ENCODE measurements at places on chromosomes 3 and 15.
A peak's percentile ranks its signal among the peaks of the same experiment; 100 is the strongest.

DNA sequence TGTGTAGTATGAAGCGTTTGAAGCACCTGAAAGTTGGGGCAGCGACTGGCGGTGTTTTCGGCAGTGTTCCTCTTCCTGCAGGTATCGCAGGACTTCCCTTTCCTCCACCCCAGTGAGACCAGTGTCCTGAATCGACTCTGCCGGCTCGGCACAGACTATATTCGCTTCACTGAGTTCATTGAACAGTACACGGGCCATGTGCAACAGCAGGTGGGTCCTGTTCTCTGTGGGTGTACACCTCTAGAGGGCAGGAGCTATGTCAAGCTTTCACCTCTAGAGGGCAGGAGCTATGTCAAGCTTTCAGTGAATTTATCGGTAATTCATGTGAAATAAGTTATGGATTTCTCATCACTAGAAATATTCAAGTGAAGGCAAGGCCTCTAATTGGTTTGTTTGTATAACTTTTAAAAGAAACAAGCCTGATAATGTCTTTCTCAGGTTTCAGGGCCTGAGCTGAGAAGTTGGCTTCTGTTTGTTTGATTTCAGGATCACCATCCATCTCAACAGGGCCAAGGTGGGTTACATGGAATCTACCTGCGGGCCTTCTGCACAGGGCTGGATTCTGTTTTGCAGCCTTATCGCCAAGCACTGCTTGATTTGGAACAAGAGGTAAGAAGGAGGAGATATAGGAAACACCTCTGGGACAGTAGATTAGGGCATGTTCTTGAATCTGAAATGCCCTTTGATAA, 5.3 kb downstream of the TUBGCP4 start:
- DNase-seq, result peak; percentile 55

- DNase-seq, result no peak
These were observed 20.0 kb downstream of the SLC35G2 start for GRCh38 chr3:136838641-136839555.

DNA sequence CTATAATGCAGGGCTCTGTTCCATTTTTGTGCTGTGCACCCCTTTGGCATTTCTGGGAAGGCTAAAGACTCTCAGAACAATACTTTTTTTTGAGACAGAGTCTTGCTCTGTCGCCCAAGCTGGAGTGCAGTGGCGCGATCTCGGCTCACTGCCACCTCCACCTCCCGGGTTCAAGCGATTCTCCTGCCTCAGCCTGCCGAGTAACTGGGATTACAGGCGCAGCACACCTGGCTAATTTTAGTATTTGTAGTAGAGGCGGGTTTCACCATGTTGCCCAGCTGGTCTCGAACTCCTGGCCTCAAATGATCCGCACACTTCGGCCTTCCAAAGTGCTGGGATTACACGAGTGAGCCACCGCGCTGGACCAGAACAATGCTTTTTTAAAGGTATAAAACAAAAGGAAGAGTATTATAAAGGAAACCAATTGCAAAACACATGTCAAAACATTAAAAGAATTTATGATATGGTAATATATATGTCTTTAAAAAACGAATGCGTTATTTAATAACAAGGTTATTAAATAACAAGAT, 999 bp downstream of the SQOR start:
- no peak for DNase-seq

DNA sequence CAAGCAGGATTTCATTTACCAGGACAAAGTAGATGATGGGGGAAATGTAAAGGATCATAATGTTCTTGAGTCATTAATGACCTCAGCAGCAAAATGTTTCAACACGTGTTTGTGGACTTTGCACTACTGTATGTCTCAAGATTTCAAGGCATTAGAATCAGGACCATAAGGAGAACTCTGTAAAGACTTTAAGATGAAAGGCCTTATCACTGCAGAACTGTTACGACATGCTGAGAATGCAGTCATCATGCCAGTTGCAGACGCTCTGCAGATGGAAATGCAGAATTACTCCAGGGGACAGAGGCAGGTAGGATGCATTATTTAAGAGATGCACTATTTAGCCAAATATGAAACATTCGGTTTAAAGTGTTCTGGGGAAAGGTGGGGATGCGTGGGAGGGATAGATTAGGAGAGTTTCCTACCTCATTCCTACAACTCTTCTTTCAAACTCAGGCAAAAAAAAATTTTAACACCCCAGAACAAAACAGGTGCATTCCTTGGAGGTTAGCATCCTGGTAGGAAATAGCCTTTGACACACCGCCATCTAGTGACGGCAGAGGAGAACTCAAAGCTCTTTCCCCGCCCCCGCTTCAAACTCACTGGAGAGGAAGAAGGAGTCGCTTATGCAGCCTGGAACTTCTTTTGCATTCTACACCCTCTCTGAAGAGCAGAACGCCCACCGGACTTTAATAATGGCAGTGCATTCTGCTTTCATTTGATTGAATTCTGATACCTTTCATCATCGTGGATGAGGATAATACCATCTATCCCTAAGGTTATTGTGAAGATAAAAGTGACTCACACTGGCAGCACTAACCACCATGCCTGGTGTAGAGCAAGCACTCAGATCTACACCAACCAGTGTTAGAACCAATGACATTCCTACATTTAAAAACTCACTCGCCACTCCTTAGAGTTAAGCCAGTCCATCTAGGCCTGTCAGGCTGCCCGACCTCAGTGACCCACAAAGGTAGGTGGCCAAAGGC, 43.1 kb upstream of the TOPAZ1 start:
- peak; percentile 74 for DNase-seq

DNA sequence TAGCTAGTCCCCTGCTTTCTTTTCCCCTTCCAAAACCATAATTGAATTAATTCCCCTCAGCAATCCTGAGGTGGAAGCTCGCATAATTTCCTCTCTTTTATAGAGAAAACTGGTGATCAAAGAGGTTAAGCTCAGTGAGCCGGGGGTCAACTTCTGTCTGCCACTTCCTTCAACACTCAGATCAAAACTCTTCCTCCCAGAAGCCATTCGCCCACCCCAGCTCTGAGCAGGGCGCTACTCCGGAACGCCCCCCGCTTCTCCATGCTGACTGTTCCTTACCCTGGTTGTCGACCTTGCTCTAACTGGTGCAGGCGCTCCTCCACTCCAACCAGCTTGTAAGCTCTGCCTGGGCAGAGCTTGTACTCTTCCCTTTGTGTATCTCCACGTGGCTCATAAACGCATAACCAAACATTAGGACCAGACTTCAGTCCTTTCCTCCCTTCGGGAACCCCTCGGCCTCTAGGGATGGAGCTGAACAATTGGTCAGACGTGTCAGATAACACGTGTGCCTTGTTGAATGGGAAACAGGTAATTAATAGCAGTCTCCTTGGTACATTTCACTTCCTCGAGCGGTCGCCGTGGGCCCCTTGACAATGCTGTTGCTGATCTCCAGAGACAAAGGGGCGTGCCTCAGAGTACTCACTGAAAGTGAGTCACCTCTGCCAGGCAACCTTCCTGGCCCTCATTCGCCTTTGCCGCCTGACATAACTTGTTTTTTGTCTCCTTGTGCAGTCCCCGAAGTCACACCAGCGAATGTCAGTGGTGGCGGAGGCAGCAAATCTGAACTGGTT, 71.8 kb downstream of the IL5RA start:
- DNase-seq, result no peak

DNA sequence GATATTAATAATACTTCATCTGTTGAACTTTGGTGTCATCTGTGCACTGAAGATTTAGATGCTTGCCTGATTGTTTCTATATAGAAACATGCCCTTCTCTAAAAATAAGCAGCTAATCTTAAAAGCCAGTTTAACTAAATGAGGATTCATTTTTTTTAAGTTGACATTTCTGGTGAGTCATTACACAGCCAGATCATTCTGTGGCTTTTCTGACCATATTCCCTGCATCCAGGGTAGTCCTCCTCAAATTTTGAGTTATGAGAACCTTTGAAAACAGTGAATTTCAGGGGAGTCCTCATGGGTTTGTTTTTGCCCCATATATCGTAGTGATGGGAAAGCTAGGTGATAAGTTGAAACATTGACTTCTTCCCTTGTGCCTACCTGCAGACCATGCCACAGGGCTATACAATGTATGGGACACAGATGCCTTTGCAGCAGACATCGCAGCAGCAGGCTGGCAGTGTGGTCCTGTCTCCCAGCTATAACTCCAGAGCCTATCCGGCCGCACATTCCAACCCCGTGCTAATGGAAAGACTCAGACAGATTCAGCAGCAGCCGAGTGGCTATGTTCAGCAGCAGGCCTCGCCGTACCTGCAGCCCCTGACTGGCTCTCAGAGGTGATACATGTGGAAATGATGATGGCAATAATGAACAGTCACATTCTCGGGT, 26.5 kb upstream of the P2RY12 start:
- no peak for DNase-seq

DNA sequence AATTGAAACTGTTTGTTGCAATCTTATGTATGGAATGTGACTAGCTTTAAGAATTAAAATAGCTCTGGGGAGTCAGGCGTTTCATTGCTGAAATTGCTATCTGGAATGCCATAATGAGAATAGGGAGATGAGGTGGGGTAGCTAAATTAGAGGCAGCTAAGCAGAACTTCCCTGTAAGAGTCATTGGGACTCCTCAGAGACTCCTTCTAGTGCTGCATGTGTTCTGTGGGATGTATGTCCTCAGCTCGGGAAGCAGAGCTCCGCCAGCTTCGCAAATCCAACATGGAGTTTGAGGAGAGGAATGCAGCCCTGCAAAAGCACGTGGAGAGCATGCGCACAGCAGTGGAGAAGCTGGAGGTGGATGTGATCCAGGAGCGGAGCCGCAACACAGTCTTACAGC, 57.4 kb downstream of the HMG20A start:
- DNase-seq, result no peak

- no peak for DNase-seq
These were observed 82.8 kb upstream of the FXR1 start for GRCh38 chr3:180829409-180830405.

DNA sequence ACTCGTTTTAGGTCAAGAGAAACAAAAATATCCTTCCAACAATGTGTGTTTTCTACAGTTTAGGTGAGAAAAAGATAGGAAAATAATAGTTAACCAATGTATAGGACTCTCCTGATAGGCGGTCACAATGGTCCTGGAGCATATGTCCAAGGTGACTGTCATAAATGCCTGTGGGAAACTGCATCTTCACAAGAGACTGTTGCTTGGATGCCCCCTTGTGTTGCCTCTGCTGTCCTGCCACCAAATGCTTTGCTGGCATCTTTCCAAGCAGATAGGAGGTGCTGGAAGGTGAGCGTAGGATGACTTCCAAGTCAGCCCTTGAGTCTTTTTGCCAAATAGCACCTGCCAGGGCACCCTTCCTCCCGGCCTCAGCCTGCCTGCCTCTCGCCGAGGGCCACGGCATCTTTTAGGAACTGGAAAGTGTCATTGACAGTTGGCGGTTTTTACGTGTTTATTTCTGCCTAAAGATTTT, 24.1 kb upstream of the SACM1L start:
- DNase-seq, result peak; percentile 38

- no peak for DNase-seq
These were observed 26.5 kb upstream of the GYG1 start for GRCh38 chr3:148964809-148965208.

GRCh38 chr3:186152361-186152798, 43.5 kb upstream of the ETV5 start:
- no peak for DNase-seq

DNA sequence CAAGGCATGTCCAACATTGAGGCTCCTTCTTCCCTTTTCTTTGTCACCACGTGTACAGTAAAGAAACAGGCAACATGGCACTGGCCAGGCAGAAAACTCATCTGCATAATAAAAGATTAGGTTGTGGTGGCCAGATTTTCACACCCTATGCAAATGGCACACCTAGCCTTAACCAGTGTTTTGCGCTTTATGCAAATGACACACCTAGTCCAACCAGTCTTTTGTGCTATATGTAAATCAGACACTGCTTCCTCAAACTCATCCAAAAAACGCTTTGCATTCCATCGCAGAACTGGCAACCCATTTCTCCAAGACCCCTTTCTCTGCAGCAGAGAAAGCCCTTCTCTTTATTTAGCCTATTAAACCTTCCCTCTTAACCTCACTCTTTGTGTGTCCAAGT, 109.1 kb downstream of the ZNF385D start:
- DNase-seq, result no peak

- DNase-seq, result no peak
These were observed 61.0 kb downstream of the CHD2 start for GRCh38 chr15:92960996-92961681.

- DNase-seq, result no peak
These were observed 45.3 kb downstream of the ALDH1L1 start for GRCh38 chr3:126135071-126135405.

DNA sequence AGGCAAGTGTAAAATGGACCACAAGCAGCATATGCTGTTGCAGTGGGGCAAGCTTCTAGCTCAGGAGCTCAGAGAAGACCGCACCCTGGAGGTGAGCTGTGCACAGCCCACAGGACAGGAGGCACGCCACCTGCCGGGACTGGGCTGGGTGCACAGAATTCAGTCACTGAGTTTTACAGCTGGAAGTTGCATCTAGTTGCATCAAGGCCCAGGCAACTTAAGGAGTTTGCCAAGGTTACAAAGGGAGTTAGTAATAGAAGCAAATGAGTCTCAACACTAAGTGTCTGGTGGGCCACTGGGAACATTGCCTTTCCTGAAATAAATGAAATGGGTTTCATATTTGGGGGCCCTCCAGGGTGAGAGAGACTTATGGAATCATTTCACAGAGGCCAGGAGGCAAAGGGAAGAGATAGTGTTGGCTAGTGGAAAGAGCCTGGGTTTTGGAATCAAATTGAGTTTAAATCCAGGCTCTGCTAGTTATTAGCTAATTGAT, 36.0 kb upstream of the TIMP4 start:
- peak; percentile 63 for DNase-seq

DNA sequence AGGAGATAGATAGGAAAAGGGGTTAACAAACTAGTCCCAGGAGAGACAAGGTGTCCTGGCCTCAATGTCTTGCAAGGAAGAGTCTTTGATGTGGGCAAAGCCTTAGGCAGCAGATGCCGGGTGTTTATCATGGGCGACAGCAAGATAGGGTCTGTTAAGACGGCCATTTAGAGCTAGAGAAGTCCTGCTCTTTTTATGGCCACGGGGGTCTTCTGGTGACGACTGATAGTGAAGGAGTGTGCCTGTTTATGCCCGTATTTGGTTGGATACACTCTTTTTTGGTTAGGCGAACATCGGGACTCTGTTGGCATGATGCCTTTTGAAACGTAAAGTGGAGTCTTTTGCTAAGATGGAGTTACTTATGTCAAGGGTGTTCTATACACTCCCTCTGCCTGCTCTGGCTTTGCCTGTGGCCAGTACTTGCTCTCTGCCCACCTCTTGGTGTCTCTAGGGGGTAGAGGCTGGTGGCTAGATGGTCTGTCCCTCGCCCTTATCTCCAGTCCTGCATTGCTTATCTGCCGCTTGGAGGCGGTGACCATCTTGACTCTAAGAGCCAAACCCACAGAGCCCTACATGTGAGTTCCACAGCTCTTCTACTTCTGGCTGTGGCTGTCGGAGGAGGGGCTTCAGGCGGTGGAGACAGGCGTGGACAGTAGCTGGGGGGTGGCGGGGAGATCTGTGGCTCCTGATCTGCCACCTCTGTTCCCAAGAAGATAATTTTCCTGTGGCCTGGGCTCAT, 55.8 kb upstream of the ZBTB38 start:
- no peak for DNase-seq

DNA sequence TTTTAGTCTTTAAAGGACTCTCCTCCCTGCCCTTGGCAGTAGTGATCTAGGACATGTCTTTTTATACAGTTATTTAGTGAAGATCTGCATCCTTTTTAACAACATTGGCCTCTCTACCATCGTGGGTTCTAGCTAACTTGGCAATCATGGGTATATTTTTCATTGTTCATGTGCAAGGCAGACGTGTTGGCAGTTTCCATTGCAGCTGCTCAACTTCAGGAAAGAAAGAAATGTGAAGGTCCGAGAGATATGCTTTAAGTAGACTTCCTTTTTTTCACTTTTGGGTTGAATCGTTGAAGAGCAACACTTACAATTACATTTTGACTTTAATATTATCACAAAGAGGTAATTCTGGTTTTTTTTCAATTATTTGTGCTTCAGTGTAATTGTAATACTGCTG, 172.6 kb downstream of the SATB1 start:
- no peak for DNase-seq
